ENCODE measurements at places on chromosomes 5 and 9.

- no peak for DNase-seq
Measured at GRCh38 chr5:78243639-78244038, 50.9 kb downstream of the AP3B1 start.

DNA sequence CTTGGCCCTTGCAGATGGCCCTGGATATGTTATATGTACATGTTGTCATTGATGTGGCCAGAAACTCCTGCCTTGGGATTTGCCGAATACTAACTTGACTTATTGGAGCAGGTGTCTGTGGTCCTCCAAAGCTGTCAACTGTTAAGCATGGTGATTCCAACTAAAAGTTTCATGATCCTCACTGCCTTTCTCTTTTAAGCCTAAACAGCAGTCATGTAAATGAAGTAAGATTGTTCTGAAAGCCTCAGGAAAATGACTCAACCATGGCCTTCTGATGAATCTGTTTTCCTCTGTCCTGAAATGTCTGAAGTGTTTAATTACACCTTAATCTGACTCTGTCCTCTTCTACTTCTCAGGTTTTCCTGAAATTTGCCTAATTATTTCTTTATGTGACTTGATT, 245.0 kb downstream of the FAM114A2 start:
- no peak for DNase-seq

DNA sequence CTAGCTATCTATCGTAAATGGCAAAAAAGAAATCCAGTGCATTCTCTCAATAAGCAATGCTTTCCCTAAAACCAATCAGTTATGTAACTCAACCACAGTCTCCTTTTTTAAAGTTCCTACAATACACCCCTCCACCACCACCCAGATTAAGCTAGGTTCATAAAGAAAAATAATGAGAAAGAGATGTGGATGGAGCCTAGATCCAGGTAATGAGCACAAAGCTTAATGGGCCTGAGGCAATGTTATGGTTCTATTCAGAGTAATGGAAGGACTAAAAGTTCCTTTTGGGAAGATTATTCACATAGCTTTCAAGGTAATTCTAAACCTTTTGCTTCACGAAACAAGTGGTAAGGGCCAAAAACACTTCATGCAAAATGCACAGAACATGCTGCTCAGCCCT, 113.5 kb downstream of the MPDZ start:
- no peak for DNase-seq

- DNase-seq: no peak
Measured at GRCh38 chr9:129148463-129149204, 29.4 kb downstream of the IER5L start.

DNA sequence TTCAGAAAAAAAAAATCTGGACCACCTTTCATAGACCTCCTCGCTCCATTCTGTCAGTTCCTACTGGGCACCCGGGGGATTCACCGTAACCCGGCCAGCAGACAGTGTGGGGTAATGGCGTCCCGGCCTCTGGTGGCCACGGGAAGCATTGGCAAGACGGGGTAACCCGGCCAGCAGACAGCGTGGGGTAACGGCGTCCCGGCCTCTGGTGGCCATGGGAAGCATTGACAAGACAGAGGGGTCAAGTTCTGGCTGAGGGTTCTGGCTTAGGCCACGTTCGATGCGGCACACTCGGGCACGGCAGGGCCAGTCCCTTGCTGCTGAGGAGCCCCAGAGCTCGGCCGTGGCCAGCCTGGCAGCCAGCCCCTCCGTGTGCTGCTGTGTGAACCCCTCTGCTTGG, 116.2 kb upstream of the RAPGEF1 start:
- no peak for DNase-seq

DNA sequence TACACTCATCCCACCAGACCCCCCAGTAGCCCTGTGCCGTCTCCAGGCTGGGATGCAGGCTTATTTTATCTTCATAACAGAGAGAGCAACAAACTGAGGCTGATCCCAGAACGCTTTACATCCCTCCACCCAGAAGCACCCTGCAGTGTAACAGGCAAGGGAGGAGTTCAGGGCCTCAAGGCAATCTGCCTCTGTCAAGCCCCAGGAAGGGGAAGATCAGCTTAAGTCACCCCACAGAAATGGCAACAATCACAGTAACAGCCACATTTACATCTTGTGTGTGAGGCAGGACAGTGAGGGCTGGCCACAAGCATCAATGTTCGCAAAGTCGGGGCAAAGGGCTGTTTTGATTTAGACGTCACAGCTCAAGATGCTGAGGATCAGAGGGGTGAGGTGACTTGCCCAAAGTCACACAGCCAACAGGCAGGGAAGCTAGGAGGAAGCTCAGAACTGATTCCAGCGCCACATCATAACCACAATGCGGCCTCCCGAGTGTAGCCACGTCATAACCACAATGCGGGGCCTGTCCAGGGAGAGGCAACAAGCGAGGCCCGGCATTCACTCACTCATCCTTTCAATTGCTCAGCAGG, 14.4 kb downstream of the STK10 start:
- no peak for DNase-seq

Measured in HEK293T (cell line).